ENCODE measurements at places on chromosomes 3 and 15. TPM values are rescaled to one million over a fixed set of nuclear protein-coding genes. Genes with fewer than 3 reads are reported as not detected.

The SEMA3G gene
- polyA plus RNA-seq: 5.0 TPM

The TCAIM gene
- 12.5 TPM for polyA plus RNA-seq

The C3orf85 gene
- polyA plus RNA-seq: not detected

The BLOC1S6 gene
- 9.0 TPM for polyA plus RNA-seq

The PCOLCE2 gene
- 1.7 TPM for polyA plus RNA-seq

The DUOXA2 gene
- polyA plus RNA-seq: not detected

The GP5 gene
- polyA plus RNA-seq: not detected

The TMCO5A gene
- polyA plus RNA-seq: not detected

The P3H2 gene
- 1.0 TPM for polyA plus RNA-seq

The HGD gene
- polyA plus RNA-seq: not detected

The SAMD7 gene
- not detected for polyA plus RNA-seq

The TUSC7 gene
- not detected for polyA plus RNA-seq

The HSPBAP1 gene
- 5.3 TPM for polyA plus RNA-seq

The C3orf62 gene
- polyA plus RNA-seq: 2.4 TPM

The LMAN1L gene
- not detected for polyA plus RNA-seq

The DCBLD2 gene
- 10.9 TPM for polyA plus RNA-seq

The GRK7 gene
- polyA plus RNA-seq: not detected

The DVL3 gene
- 119 TPM for polyA plus RNA-seq

The CSPG5 gene
- 32.3 TPM for polyA plus RNA-seq

The FGF7 gene
- polyA plus RNA-seq: not detected

The STAB1 gene
- 10.7 TPM for polyA plus RNA-seq
